CD4-positive, CD25-positive, alpha-beta regulatory T cell (primary cell): ENCODE measurements at places on chromosomes 7 and 10. TPM values are rescaled to one million over a fixed set of nuclear protein-coding genes. Genes with fewer than 3 reads are reported as not detected.
A peak's percentile ranks its signal among the peaks of the same experiment; 100 is the strongest.

Gene TSPAN15
- 4.3 TPM for total RNA-seq

Gene LRIT1
- total RNA-seq = not detected

Gene SYT15
- total RNA-seq = 0.67 TPM

Gene CREB5
- total RNA-seq = 1.3 TPM

Gene GDF2
- total RNA-seq = not detected

DNA sequence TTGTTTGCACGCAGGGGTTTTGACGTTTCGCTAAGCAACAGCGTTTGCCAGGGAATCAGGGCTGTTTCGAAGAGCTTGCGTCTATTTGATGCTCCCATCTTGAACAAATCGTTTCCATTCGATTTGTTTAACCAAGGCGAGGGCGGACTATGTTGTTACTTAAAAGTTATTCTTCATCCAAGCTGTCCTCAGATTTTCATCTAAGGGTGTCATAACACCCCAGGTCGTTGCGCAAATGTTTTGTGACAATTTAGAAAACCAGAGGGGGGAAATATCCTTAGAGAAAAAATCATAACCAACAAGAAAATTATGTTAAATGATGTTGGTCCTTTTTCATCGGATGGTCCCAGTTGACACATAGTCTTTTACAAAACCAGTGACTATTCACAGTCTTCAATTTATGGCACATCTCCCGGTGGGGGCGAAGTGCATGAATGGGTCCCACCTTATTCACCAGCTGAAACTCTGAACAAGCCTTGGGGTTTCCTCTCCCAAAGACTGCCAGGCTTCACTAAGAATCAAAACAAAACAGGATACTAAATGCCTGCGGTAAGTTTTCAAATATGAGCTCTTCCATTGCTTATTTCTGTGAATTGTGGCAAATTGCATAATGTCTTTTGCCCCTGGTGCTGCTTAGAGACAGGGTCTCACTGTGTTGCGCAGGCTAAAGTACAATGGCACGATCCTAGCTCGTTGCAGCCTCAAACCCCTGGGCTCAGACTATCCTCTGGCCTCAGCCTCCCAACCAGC is 109.9 kb downstream of the REEP3 start:
- DNase-seq = no peak
- H3K36me3 ChIP-seq = no peaks in the 10 kb centered on the region
- H3K27me3 ChIP-seq = no peaks in the 10 kb centered on the region
- peak overlapping the region; percentile 74 for H3K4me3 ChIP-seq
- no peak overlapping the region for H3K27ac ChIP-seq

DNA sequence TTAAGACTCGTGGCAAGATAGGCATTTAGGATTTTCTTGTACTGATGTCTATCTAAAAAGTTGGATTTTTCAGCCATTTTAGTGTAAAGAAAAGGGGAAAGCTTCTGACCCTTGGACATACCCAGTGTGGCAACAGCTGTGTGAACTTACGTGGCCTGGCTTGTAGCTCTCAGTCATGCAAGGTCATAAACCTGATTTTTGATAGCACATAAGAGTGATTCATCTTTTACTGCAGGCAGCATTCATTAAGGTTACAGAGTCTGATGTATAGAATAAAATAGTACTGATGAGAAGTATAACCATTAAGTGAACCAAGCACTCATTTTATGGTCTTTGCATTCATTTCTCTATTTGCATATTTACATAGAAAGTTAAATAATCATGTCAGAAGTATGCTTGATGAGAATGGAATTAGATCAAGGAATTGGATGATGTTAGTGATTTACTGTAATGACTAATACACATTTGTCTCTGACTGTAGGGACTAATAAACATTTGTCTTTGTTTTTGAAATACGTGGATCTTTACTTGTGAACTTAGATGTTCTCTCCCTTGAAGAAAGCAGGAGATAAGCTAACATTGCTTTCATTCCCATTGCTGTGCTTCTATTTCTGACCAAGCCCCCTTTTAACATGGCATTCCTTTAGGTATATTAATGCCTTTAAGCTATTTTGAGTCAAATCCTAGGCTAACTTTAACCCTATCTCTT is 88.2 kb downstream of the GSDME start:
- no peak for DNase-seq
- H3K4me3 ChIP-seq = no peak overlapping the region
- H3K36me3 ChIP-seq = no peaks in the 10 kb centered on the region
- H3K27me3 ChIP-seq = no peaks in the 10 kb centered on the region
- H3K4me1 ChIP-seq = no peaks in the 10 kb centered on the region

DNA sequence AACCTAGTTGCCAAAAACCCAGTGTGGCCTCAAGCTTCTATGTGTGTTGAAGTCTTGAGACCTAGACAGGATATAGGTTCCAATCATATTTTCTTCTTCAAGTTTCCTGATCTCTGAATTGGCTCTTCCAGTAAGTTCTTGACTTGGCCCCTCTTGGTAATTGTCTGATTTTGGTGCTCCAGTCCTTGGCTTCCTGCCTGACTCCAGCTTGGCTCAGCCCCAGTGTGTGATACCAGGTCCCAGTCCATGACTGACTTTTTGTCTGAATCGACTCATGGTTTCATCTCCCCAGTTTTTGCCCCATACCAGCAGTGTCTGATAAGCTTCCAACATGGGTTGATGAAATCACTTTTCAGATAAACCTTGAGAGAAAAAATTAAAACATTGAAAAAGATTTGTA is 72.3 kb downstream of the FAS start:
- no peaks in the 10 kb centered on the region for H3K4me1 ChIP-seq
- peaks cover 3% of the 10 kb centered on the region for H3K27me3 ChIP-seq
- H3K27ac ChIP-seq = no peak overlapping the region
- H3K36me3 ChIP-seq = no peaks in the 10 kb centered on the region

DNA sequence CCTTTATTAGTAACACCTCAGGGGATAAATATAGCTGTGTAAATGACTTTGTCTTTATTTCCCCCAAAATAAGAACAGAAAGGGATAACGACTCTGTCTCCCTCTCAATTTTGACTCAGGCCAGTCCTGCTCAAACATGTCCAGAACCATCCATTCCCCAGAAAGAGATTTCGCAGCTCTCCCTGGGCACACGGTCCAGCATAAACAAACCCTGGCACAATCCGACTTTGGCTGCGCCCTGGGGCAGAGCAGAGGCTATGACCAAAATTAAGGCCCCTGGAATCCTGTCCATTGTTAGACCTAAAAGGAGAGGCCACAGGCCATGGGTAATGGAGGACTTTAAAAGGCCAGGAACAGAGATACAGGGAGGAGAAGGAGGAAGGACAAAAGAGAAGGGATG is 99.1 kb downstream of the PRPF18 start:
- DNase-seq = no peak
- no peak overlapping the region for H3K27ac ChIP-seq
- H3K4me1 ChIP-seq = no peaks in the 10 kb centered on the region
- no peaks in the 10 kb centered on the region for H3K27me3 ChIP-seq

DNA sequence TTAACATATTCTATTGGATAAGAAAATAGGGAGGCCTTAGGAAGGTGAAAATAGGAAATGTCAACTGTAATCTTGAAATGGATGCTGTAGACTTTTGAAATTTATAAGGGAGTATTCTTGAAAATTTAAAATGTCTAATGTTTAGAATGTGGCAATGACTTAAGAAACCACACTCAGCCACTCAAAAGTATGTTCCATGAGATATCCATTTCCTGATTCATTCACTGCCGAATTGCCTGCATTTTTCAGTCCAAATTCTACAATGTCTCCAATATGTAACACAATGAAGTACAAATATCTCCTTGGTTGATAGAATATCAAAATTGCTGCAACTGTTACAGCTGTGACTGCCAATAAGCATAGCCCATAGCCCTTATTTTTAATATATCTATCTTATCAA is 25.9 kb downstream of the PRKG1 start:
- H3K27me3 ChIP-seq = no peaks in the 10 kb centered on the region
- DNase-seq = no peak
- H3K36me3 ChIP-seq = no peaks in the 10 kb centered on the region
- H3K27ac ChIP-seq = no peak overlapping the region
- no peak overlapping the region for H3K4me3 ChIP-seq

- H3K27me3 ChIP-seq = no peaks in the 10 kb centered on the region
- H3K4me3 ChIP-seq = no peak overlapping the region
- DNase-seq = no peak
- H3K27ac ChIP-seq = no peak overlapping the region
- no peaks in the 10 kb centered on the region for H3K4me1 ChIP-seq
Measured at GRCh38 chr7:121076350-121077164, 88.0 kb downstream of the CPED1 start.

- H3K27ac ChIP-seq = no peak overlapping the region
- no peaks in the 10 kb centered on the region for H3K4me1 ChIP-seq
- no peak for DNase-seq
- no peak overlapping the region for H3K4me3 ChIP-seq
- no peaks in the 10 kb centered on the region for H3K36me3 ChIP-seq
Measured at GRCh38 chr10:69901022-69901421, 99.3 kb downstream of the COL13A1 start.

GRCh38 chr10:111856631-111857030 is 326.9 kb downstream of the GPAM start:
- no peak overlapping the region for H3K4me3 ChIP-seq
- no peaks in the 10 kb centered on the region for H3K4me1 ChIP-seq
- no peak for DNase-seq
- H3K27ac ChIP-seq = no peak overlapping the region

DNA sequence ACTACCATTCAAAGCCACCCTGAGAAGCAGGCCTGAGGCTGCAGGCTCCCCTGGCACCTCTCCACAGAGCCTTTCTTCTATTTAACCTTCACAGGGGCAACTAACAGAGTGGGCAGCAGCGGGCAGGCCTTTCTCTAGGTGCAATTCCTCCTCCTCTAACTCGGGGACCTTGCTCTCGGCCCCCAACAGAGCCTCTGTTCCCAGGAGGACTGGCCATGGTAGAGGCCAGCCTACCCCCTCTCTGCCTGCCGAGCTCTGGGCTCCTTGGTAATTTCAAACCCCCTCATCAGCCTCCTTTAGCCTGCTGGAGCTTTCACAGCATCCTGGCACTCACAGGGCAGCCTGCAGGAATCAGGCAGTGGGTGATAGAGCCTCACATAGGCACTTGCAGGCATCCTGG is 920.8 kb upstream of the ZNF722 start:
- H3K4me3 ChIP-seq = no peak overlapping the region
- H3K4me1 ChIP-seq = no peaks in the 10 kb centered on the region
- H3K36me3 ChIP-seq = no peaks in the 10 kb centered on the region
- DNase-seq = no peak
- no peak overlapping the region for H3K27ac ChIP-seq

DNA sequence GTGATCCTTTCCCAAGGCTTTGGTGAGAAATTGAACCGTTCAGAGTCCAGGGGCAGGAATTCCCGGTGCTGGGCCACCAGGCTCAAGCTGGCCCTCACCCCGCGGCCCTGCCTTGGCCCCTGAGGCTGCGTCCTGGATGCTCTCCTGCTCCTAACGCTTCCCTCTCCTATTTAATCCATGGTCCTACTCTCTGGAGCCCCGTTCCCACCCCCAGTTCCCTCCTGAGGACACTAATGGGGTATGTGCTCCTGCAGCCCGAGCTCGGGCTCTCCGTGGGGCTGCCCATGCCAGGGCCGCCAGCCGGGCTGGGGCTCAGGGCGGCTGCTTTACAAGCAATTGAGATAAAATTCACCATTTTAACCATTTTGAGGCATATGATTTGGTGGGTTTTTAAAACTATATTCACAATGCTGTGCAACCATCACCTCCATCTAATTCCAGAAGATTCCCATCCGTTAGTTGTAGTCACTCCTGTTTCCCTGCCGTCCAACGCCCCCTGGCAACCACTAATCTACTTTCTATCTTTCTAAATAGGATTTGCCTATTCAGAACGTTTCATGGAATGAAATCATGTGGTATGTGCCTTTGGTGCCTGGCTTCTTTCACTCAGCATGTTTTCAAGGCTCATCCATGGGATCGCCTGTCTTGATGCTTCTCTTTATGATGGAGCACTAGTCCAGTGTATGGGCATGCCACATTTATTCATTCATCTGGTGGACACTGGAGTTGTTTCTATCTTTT is 33.0 kb downstream of the ADAMTS14 start:
- no peak for DNase-seq
- H3K27me3 ChIP-seq = no peaks in the 10 kb centered on the region
- no peaks in the 10 kb centered on the region for H3K36me3 ChIP-seq
- H3K4me1 ChIP-seq = no peaks in the 10 kb centered on the region

DNA sequence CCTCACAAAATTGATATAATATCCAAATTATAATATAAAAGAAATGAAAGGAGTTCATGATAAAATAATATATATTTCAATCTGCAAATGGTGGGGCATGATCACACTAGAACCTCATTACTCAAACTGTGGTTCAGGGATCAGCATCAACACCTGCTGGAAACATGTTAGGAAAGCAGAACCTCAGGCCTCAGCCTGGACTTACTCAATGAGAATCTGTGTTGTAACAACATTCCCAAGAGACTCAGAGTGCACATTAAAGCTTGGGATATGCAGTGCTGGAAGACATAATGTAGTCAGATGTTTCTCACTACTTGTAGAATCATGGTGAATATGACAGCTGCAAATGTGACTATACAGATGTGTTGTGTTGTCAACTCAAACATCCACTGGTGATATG is 81.7 kb upstream of the ITPRID1 start:
- H3K4me1 ChIP-seq = no peaks in the 10 kb centered on the region
- no peak overlapping the region for H3K27ac ChIP-seq
- no peak for DNase-seq
- H3K27me3 ChIP-seq = no peaks in the 10 kb centered on the region

DNA sequence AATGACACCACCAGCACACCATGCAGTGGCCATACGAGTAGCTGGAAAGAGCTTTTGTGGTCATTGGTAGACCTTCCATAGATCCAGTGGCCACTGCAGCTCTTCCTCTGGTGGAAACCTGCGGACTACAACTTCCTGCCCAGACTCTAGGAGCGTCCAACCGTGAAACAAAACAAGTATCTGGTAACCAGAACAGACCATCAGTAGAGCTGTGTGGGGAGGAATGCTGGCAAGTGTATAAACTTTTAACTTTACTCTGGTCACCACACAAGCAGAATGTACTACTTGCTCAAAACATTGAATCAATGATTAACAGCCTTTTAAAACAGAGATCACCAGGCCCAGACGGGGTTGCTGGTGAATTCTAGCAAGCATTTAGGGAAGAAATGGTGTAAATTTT is 154.7 kb upstream of the DGKB start:
- no peaks in the 10 kb centered on the region for H3K36me3 ChIP-seq
- DNase-seq = no peak
- H3K4me3 ChIP-seq = no peak overlapping the region
- no peaks in the 10 kb centered on the region for H3K4me1 ChIP-seq

GRCh38 chr10:25907261-25907660 is 26.8 kb upstream of the MYO3A start:
- no peak overlapping the region for H3K4me3 ChIP-seq
- H3K27me3 ChIP-seq = no peaks in the 10 kb centered on the region
- no peaks in the 10 kb centered on the region for H3K4me1 ChIP-seq
- H3K36me3 ChIP-seq = no peaks in the 10 kb centered on the region
- no peak overlapping the region for H3K27ac ChIP-seq

- H3K4me3 ChIP-seq = no peak overlapping the region
- H3K27me3 ChIP-seq = no peaks in the 10 kb centered on the region
- no peak overlapping the region for H3K27ac ChIP-seq
- no peak for DNase-seq
Measured at GRCh38 chr7:929311-929711, 25.2 kb downstream of the ADAP1 start.
